ENCODE measurements at places on chromosomes 6 and 20.

GRCh38 chr6:161048641-161049040, 57.1 kb downstream of the MAP3K4 start:
- DNase-seq, result no peak

- DNase-seq, result no peak
Observed at GRCh38 chr6:126721581-126722160, 381.8 kb downstream of the CENPW start.

DNA sequence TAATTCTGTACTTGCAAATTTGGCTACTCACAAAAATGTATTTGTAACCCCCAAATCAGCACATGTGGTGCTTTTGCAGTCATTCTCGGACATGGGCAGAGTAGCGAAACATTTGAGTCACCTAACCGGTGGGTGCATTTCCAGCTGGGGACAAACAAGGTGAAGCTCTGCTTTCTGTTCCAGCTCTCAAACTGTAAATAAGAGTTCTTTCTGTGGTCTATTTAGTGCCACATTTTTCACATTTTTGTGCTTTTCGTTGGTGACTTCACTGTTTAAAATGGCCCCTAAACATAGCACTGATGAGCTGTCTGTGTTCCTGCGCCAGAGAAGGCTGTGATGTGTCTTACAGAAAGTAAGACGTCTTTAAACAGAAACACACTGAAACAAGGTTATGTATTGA, 244.5 kb downstream of the CDC5L start:
- no peak for DNase-seq

DNA sequence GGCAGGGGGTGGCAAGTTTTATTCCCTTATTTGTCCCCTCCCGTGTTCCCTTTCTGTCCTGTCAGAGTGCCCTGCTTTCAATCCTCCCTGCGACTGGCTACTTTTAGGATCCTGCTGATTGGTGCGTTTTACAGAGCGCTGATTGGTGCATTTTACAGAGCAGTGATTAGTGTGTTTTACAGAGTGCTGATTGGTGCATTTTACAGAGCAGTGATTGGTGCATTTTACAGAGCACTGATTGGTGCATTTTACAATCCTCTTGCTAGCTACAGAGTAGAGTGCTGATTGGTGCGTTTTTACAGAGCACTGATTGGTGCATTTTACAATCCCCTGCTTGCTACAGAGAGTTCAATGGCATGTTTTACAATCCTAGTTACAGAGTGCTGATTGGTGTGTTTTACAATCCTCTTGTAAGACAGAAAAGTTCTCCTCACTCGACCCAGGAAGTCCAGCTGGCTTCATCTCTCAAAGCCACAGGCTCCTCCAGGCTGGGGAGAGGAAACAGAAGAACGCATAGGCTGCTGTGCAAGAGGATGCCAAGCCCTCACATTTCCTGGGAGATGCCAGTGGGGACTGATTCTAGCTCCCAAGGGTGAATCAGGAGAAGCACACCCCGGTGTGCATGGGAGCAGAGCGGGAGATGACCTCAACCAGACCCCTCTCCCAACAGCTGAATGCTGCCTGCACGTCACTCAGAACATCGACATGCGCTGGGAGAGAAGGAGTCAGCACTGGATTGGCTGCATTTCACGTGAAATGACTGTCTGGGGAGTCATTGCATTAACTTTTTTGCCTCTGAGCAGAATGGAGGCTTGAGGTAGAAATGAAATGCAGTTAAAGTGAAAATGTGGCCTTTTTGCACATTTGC, 48.3 kb upstream of the SLC22A23 start:
- no peak for DNase-seq

- DNase-seq, result no peak
Observed at GRCh38 chr6:99364026-99364425, 14.6 kb upstream of the FAXC start.
